ENCODE measurements at places on chromosomes 2 and 18.

DNA sequence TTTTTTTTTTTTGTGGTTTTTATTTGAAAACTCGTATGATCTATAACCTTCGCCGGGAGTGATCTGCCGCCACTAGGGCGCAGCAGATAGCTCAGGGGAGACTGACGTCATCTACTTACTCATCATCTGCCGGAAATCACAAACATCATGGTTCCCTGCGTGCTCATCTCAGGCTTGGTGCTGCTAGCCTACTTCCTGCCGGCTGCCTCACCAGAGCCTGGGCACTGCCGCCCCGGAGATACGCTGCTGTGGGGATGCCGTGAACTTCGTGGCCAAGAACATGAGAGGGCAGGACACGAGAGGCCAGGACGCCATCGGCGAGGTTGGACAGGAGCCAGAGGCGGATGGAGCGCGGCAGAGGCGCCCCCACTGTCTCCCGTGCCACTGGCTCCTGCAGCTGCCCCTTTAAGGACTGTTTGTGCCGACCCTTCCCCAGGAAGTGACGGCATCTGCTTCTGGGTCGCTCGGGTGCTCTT is 68.8 kb downstream of the DOK6 start:
- DNase-seq = peak; percentile 55

DNA sequence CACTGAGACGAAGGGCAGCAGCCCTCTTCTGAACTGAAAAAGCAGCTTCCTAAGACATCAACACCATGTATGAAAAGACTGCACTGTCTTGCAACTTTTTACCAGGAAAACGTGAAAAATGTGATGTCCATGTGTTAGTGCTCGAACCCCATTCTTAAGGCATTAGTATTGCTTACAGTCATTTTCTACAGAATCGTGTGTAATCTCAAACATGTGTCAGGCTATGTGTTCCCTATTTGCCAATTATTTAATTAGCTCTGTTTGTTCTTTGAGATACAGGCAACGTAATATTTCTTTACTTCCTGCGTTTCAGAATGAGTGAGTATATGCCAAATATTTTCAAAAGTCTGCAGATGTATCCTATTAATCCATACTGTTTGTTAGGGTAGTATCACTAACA is 307.7 kb upstream of the CCDC68 start:
- DNase-seq = no peak

- no peak for DNase-seq
Observed at GRCh38 chr2:85475799-85476490, 57.4 kb downstream of the SH2D6 start.

GRCh38 chr18:3081584-3081991 is 68.6 kb upstream of the LPIN2 start:
- no peak for DNase-seq

DNA sequence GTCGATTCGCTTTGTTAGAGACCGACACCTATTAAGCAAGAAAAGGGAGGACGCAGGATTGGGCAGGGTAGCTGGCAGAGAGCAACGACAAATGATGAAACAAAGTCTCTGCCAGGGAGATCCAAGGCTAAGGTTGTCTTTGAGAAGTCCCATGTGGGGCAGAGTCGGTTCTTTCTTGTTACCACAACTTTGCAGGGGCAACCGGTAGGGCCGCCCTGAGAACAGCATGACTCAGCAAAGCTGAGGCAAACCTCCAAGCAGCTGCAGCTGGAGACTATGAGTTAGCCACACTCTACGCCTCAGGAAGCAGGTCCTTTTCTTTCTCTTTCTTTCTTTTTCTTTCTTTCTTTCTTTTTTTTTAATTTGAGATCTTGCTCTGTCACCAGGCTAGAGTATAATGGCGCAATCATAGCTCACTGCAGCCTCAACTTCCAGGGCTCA is 452.3 kb upstream of the ID2 start:
- peak; percentile 19 for DNase-seq

GRCh38 chr2:290090-290722 is 2.3 kb upstream of the ALKAL2 start:
- DNase-seq = peak; percentile 64

DNA sequence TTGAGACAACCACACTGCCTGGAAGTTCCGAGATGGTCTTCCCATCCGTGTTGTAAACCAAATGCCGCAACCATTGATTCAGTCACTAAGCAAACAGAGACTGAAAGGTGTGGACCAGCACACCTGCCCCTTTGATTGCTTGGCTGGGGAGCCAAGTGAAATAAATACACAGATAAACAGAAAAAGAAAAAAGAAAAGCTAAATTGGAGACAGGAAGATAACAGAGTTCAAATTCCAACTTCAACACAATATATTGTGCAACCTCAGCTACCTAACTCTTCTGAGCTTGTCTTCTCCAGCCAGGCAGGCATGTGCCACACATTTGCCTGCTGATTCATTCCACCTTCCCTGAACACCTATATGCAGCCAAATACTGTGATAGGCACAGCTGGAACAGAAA is 110.9 kb downstream of the PID1 start:
- DNase-seq = no peak

GRCh38 chr2:196639180-196640030 is at the start of gene CCDC150:
TSS of gene CCDC150 (plus strand) at chr2:196639715. CDS start at chr2:196639767, 52 bp downstream.
- DNase-seq = peak; percentile 95

Measured in activated CD4-positive, alpha-beta T cell treated with anti-CD3 and anti-CD28 coated beads, Interleukin-2, amount 50 U/mL, for 48 hours (primary cell).